ENCODE measurements at places on chromosomes 1 and 21.

DNA sequence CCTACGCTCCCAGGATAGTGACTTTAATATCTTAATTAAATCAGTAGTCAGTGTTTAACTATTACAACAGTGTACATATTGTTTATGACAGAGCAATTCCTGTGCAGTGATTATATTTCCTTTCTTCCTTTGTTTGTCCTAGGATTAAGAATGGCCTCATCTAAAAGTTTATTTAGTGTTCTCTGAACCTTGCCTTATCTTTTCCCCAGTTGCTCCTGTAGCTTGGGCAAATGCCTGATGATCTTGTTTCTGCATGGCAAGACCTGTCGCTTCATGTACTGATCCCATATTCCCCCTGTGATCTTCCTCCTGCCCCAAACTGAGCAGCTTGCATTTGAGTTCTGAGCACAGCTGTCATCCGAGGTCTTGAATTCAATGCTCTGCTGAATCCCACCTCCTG is 69.1 kb upstream of the STUM start:
- no peak for DNase-seq

DNA sequence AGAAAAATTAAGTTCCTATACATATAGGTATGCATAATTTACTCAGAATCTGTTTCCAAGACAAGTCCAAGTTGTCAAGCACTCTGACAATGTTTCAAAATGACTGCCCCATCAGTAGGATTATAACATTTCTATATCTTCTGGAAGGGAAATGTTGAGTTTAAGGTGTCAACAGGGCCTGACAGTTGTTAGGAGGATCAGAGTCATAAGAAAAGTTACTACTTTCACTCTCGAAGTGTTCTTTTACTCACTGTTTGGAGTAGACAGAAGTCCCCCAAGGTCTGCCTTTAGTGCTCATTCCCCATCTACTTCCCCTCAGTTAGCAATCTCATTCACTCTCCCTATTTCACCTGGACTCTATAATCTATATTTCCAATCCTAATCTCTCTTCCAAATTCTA is 20.6 kb upstream of the MAGI3 start:
- no peak for DNase-seq

- DNase-seq, result no peak
Measured at GRCh38 chr1:143665606-143666005, 306.2 kb downstream of the FAM72C start.

DNA sequence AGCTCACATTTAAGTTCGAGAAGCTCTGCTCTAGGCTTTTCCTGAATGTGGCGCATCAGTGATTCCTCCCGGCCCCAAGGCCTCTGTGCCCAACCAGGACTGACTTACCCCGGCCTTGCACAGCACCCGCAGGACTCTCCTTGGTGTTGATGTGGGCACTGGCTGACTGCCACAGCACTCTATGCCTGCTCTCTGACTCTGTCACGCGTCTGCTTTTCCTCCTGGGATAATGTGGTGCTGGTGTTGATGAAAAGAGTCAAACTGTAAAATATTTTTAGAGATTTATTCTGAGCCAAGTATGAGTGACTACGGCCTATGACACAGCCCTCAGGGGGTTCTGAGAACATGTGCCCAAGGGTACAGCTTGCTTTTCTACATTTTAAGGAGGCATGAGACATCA is 15.5 kb upstream of the SLC2A5 start:
- DNase-seq, result no peak

- no peak for DNase-seq
Measured at GRCh38 chr1:233261695-233262094, 33.8 kb downstream of the PCNX2 start.

DNA sequence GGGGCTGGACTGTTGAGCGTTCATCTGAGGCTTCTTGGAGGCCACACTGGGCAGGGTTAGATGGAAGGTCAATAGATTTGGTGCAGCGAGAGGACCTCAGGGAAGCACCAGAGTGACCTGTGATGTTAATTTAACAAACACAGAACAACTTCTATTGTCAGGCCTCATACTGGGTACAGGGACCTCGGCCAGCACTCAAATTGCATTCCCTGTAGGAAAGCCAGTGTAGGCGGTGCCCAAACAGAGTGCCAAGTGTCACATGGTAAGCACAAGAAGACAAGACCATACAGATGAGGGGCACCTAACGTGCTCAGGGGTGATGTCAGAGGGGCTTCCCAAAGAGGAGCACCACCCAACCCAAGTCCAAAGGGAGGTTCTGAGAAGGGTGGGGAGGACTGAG is 1.3 kb downstream of the TMEM269 start:
- no peak for DNase-seq

- no peak for DNase-seq
Measured at GRCh38 chr1:234765181-234765580, 155.2 kb upstream of the IRF2BP2 start.

GRCh38 chr1:240093120-240093961 is 1.7 kb downstream of the FMN2 start:
- DNase-seq, result no peak

DNA sequence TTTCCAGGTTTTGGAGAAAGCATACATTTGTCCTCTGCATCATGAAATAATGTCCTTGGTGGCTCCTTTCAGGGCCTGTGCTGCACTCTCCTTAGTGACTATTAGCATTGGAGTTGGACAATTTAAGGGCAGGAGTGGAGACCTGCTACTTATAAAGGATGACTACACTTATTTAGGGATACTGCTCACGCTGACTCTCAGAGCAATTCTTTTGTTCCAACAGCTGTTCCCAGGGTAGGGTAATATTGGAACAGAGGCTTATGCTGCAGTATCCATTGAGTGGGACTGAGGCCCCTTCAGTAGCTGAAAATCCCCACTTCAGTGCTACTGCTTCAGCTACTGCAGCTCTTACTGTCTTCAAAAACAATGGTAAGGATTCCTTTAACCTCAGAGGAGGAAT is 84.6 kb downstream of the GPR88 start:
- DNase-seq, result no peak

- no peak for DNase-seq
Measured at GRCh38 chr1:162021124-162021523, 2.5 kb downstream of the OLFML2B start.

DNA sequence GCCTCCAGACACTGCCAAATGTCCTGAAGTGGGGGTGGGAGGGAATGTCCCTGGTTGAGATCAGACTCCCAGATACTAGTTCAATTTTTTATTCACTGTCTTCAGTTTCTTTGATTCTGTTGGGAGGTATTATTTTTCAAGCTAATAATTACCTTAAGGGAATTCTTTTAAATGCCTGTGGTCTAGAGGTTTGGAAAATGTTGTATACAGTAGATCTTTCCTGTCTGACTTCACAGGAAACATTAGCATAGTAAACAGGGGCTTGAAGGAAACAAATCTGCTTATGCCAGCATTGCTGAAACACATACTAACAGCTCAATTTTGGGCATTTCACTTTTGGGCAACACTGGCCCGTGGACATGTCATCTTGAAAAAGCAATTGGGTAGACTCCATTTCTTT is 84.3 kb upstream of the HP1BP3 start:
- no peak for DNase-seq

- DNase-seq, result no peak
Measured at GRCh38 chr1:205407970-205408369, 13.9 kb downstream of the LEMD1 start.

GRCh38 chr1:93699503-93700168 is 18.0 kb upstream of the BCAR3 start:
- no peak for DNase-seq

GRCh38 chr1:112397841-112398240 is 1.8 kb downstream of the CTTNBP2NL start:
- DNase-seq, result no peak

- DNase-seq, result no peak
Measured at GRCh38 chr1:31596737-31597097, 20.4 kb downstream of the TINAGL1 start.

DNA sequence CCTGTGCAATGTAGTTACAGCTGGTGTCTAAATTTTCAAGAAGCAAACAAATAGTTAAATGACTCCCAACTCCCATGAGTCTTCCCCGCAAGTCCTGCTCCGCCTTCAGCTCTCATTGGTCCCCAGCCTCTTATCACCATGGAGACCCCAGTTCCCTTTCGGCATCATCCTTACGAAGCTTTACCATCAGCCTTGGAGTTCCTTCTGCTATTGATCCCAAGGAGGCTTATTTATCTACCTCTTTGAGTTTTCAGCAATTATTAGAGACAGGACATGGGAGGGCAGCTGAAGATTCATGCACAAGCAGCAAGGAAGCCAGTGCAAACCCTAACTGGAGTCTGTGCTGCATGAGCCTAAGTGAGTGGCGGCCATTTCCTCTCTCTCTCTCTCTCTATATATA is 12.3 kb downstream of the KCNA2 start:
- no peak for DNase-seq

DNA sequence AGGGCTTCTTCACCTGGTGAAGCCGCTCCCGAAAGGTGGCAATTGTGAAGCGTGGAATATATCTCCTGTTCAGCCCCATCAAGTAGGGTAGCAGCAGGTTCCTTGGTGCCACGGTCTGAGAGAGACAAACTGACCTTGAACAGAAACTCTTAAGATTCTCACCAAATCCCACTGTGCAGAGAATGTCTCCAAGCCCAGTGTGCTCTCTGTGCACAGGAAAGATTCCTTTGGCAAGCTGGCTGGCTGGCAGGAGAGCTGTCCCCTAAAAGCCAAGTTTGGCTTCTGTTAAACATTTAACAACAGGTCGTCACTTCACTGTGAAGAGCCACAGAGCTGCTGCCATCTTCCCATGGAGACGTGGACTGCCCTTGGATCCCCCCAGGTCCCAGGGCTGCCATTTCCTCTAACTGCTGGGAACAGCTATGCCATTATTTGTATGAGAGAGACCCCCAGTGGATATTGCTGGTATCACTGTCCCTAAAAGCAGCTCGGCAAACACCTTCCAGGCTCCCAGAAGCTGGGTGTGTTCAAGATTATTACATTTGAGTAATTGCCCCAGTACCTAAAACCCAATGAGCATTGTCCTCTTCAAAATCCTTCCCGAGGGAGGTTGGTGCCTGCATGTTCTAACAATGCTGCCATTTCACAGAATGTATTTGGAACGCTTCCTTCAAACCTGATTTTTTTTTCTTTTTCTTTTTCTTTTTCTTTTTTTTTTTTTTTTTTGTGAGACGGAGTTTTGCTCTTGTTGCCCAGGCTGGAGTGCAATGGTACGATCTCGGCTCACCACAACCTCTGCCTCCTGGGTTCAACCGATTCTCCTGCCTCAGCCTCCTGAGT is 71.8 kb downstream of the CD58 start:
- DNase-seq, result peak; percentile 42

- no peak for DNase-seq
Measured at GRCh38 chr21:15363921-15364320, 299.1 kb upstream of the NRIP1 start.

DNA sequence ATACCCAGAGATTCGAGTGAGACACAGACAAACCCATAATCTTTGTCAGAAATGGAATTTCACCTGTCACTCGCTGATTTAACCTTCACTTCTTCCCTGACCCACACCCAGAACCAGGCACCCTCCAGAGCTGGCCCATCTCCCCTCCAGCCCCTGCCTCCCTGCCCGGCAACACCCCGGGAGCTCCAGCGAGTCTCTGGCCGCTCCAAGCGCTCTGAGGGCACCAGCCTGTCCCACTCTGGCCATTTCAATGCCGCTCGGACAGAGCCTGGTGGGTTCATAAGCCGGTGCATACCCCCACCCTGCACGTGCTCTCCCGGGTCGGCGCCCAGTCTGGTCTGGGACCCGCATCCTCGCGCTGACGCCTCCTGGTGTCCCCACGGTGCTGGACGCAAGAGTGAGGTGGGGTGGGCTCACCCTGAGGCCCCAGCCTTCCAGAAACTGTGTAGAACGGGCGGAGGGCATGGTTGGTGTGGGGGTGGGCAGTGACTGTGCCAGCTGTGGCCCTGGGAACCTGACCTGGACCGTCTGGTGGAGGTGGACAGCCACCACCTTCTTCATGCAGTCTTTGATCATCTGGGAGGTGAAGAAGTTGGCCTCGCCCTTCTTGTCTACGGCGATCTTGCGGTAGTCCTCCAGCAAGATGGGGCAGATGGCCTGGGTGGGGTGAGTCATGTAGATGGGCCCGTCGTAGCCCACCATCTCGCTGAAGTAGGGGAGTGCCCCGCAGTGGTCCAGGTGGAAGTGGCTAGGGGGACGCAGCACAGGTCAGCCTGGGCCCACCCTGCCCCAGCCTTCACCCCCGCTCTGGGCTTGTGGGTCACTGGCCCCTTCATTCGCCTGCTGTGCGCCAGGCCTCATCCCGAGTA is 5.4 kb downstream of the INTS11 start:
- DNase-seq, result no peak

GRCh38 chr21:45136500-45136899 is 62.1 kb downstream of the ADARB1 start:
- no peak for DNase-seq

GRCh38 chr21:28454564-28455252 is 538.0 kb downstream of the LTN1 start:
- DNase-seq, result no peak
